ENCODE measurements at places on chromosomes 13 and 19. TPM values are rescaled to one million over a fixed set of nuclear protein-coding genes. Genes with fewer than 3 reads are reported as not detected.

Gene ATP8A2
- 0.75 TPM for total RNA-seq

Gene PSG6
- not detected for total RNA-seq

Gene ILF3
- total RNA-seq, result 476 TPM

Gene SULT2A1
- total RNA-seq, result not detected

Gene MED29
- 28.7 TPM for total RNA-seq

Gene STOML3
- not detected for total RNA-seq

Gene ZNF85
- total RNA-seq, result 12.6 TPM

Gene ZNF729
- total RNA-seq, result not detected

Gene CPB2
- not detected for total RNA-seq

Gene EXOC3L2
- total RNA-seq, result not detected

Gene TIMM50
- total RNA-seq, result 144 TPM

Gene CD320
- total RNA-seq, result 98.8 TPM

Gene ACP5
- 2.5 TPM for total RNA-seq

Gene TBXA2R
- 2.7 TPM for total RNA-seq

Gene NLRP4
- not detected for total RNA-seq

Gene KLK14
- 0.57 TPM for total RNA-seq

Gene ZNF611
- total RNA-seq, result 20.8 TPM

Gene NKPD1
- 0.06 TPM for total RNA-seq

Gene GPC6
- total RNA-seq, result not detected

Gene B3GNT3
- total RNA-seq, result not detected

Gene CEACAM1
- total RNA-seq, result 1.2 TPM

Gene PSPN
- 0.99 TPM for total RNA-seq

Gene TGFBR3L
- total RNA-seq, result 9.3 TPM

Gene ANGPTL8
- total RNA-seq, result not detected

Gene KLK3
- not detected for total RNA-seq

Gene HSH2D
- 13.6 TPM for total RNA-seq

Gene ZNF155
- total RNA-seq, result 4.3 TPM

Gene TM9SF2
- total RNA-seq, result 94.8 TPM

Gene LILRB1
- total RNA-seq, result 1.5 TPM

Gene CNFN
- total RNA-seq, result not detected

Gene CCL25
- total RNA-seq, result not detected

Gene PLVAP
- not detected for total RNA-seq

Gene RTBDN
- total RNA-seq, result not detected

Gene SHISA7
- total RNA-seq, result not detected

Gene SLC27A5
- total RNA-seq, result 24.5 TPM

Gene MYBPC2
- not detected for total RNA-seq

Gene MISP3
- total RNA-seq, result 1.0 TPM

Gene KCTD15
- 6.4 TPM for total RNA-seq

Gene ANKLE1
- 21.0 TPM for total RNA-seq

Gene SPRY2
- 1.3 TPM for total RNA-seq

Gene SLC46A3
- total RNA-seq, result 3.8 TPM

Gene GARIN5A
- total RNA-seq, result 0.69 TPM

Gene TMEM150B
- not detected for total RNA-seq
